ENCODE measurements at places on chromosomes 3 and 15. TPM values are rescaled to one million over a fixed set of nuclear protein-coding genes. Genes with fewer than 3 reads are reported as not detected.
A peak's percentile ranks its signal among the peaks of the same experiment; 100 is the strongest.

- no peaks in the 10 kb centered on the region for H3K36me3 ChIP-seq
- H3K27ac ChIP-seq, result no peak overlapping the region
- no peak for DNase-seq
- H3K4me1 ChIP-seq, result peaks cover 11% of the 10 kb centered on the region
These were observed 54.1 kb upstream of the TFRC start for GRCh38 chr3:196135693-196136639.

DNA sequence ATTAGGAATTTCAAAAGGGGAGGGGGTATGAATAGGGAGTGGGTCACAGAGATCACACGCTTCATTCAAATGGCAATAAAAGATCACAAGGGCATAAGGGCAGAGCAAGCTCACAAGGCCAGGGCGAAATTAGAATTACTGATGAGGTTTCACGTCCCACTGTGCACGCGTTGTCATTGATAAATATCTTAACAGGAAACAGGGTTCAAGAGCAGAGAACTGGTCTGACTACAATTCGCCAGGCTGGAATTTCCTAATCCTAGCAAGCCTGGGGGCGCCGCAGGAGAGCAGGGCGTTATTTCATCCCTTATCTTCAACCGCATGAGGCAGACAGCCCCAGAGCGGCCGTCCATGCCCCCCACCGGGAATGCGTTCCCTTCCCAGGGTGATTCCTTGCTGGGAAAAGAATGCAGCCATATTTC is 18.1 kb upstream of the SMCO1 start:
- no peak overlapping the region for H3K4me3 ChIP-seq
- no peak overlapping the region for H3K27ac ChIP-seq
- H3K27me3 ChIP-seq, result no peaks in the 10 kb centered on the region
- DNase-seq, result no peak
- H3K4me1 ChIP-seq, result peaks cover 4% of the 10 kb centered on the region

The TP63 gene
- 0.19 TPM for polyA plus RNA-seq

DNA sequence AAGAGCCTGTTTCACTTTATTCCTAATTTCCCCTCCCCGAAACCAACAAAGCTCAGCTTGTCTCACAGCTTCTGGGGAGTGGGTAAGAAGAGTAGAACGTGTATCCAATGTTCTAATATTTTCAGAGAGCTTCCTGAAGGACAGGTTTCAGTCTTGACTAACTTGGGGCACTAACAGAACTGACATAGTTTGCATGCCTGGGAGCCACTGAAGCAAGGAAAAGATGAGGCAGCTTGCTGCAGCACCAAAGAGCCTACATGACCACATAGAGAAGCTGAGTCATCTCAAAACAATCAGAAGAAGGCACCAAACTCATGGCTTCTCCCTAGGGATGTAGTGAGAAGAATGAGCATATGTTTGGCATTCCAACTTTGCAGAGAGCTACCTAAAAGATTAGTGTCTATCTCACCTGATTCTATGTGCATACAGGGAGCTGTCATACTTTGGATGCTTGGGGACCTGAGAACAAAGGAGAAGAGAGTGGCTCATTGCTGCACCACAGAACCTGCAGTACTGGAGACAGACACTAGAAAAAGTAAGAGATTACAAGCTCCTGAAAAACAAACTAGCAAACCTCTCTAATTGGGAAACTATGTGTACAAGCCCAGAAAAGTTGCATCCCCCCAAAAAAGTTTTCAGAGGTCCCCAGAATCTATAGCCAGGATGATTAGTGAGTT is 86.9 kb downstream of the DCLK3 start:
- no peaks in the 10 kb centered on the region for H3K4me1 ChIP-seq
- no peak for DNase-seq
- H3K36me3 ChIP-seq, result no peaks in the 10 kb centered on the region
- no peaks in the 10 kb centered on the region for H3K27me3 ChIP-seq
- H3K27ac ChIP-seq, result no peak overlapping the region
- H3K4me3 ChIP-seq, result no peak overlapping the region

The POC1A gene
- 1.1 TPM for polyA plus RNA-seq

DNA sequence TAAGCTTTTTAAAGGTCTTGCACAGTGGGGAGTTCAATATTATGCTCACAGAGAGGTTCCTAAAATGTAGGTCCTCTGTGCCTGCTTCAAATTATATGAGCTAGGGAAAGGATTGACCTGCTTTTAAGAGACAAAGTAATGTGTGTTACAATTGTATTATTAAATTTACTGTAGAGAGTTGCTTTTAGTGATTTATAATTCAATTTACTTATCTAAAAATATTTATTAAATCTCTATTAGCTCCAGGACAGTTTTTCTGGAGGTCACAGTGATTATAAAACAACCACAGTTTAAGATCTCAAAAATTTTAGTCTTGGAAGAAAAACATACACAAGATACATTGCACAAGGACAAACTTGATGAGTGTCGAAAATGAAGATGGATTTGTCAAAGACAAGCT is 665.7 kb upstream of the ARPP21 start:
- no peaks in the 10 kb centered on the region for H3K27me3 ChIP-seq
- H3K4me3 ChIP-seq, result no peak overlapping the region
- H3K36me3 ChIP-seq, result no peaks in the 10 kb centered on the region
- no peak for DNase-seq
- H3K27ac ChIP-seq, result no peak overlapping the region

GRCh38 chr3:154598166-154598565 is 168.2 kb upstream of the GPR149 start:
- H3K4me1 ChIP-seq, result no peaks in the 10 kb centered on the region
- H3K36me3 ChIP-seq, result no peaks in the 10 kb centered on the region
- no peak overlapping the region for H3K4me3 ChIP-seq
- no peak overlapping the region for H3K27ac ChIP-seq

The RBP2 gene
- polyA plus RNA-seq, result not detected

GRCh38 chr3:100465892-100466777 is 26.3 kb upstream of the TMEM45A start:
- no peak overlapping the region for H3K27ac ChIP-seq
- H3K4me3 ChIP-seq, result no peak overlapping the region
- no peaks in the 10 kb centered on the region for H3K36me3 ChIP-seq
- H3K27me3 ChIP-seq, result no peaks in the 10 kb centered on the region

The CHRNA5 gene
- polyA plus RNA-seq, result 1.6 TPM

- peaks cover 3% of the 10 kb centered on the region for H3K4me1 ChIP-seq
- H3K27me3 ChIP-seq, result no peaks in the 10 kb centered on the region
- H3K36me3 ChIP-seq, result no peaks in the 10 kb centered on the region
- no peak overlapping the region for H3K27ac ChIP-seq
These were observed 13.4 kb downstream of the TMEM43 start for GRCh38 chr3:14138109-14138877.

The PIK3CB gene
- polyA plus RNA-seq, result 10.6 TPM

The HIGD2B gene
- polyA plus RNA-seq, result not detected

- peaks cover 4% of the 10 kb centered on the region for H3K4me1 ChIP-seq
- no peak for DNase-seq
- no peaks in the 10 kb centered on the region for H3K27me3 ChIP-seq
- no peak overlapping the region for H3K27ac ChIP-seq
- no peak overlapping the region for H3K4me3 ChIP-seq
These were observed 151.8 kb upstream of the TSC22D2 start for GRCh38 chr3:150256318-150256717.

- H3K27me3 ChIP-seq, result no peaks in the 10 kb centered on the region
- no peaks in the 10 kb centered on the region for H3K4me1 ChIP-seq
- no peaks in the 10 kb centered on the region for H3K36me3 ChIP-seq
- H3K4me3 ChIP-seq, result no peak overlapping the region
These were observed 9.7 kb upstream of the P4HTM start for GRCh38 chr3:48980295-48980694.

DNA sequence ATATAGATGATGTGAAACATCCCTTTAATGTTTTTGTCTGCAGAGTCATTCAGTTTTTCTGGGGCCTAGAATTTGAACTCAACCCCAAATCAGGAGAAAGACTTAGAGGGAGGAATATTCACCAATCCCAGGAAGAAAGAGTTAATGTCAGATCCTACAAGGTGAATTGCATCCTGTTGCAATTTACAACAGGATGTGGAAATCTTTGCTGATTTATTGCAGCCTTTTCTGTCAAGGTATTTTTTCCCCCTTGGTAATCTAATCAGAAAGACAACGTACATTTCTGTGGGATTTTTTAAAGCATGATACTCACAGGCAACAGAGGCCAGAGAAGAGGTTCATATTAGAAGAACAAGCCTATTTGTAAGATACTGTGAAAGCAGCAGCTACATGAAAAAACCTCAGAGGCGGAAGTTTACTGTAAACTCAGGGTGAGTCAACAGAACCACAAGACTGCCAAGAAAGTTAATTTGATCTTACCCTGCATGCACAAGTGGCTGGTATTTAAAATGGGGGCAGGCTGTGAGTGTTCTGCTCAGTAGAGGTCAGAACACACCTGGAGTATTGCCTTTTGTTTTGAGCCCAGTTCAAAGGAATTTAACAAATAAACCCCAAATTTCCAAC is 531.9 kb downstream of the AGBL1 start:
- no peak overlapping the region for H3K27ac ChIP-seq
- H3K36me3 ChIP-seq, result no peaks in the 10 kb centered on the region
- H3K4me3 ChIP-seq, result no peak overlapping the region
- no peaks in the 10 kb centered on the region for H3K4me1 ChIP-seq

The TRH gene
- polyA plus RNA-seq, result 0.54 TPM

GRCh38 chr15:57147621-57148020 is 228.7 kb upstream of the CGNL1 start:
- no peak overlapping the region for H3K27ac ChIP-seq
- H3K27me3 ChIP-seq, result no peaks in the 10 kb centered on the region
- DNase-seq, result no peak
- no peak overlapping the region for H3K4me3 ChIP-seq

DNA sequence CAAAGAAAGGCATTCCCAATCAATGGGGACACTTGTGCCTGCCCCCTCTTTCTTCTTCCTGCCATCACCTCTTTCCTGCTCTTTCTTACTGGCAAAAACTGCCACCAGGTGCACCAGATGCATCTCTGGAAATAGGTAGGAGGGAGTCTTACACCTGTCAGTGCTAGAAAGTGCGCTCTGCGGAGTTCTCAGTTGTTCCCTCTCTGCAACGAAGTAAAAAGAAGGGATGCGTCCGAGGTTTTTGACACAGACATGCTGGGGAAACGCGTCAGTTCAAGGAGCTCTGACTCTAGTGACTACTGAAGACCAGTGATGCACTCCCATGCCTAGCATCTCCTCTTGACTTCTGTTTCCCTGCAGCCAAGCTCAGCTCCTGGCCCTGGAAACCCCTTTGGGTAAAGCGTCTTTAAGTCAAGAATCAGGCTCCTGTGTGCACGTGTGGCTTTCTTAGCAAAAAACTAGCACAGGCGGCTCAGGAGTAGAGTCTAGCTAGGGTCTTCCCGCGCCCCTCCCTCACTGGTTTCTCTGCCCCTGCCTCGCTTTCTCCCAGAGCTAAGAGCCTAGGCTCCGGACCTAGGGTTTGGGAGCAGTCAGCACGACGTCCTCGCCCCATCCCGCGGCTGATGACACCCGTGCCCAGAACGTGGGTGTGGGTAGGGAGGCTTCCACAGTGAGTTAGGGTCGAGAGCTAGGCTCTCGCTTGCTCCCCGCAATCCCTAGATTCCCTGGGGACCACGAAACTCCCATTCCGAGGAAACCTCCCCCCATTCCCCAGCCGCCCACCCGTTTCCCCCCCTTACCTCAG is 564 bp upstream of the GRM7 start:
- no peak for DNase-seq
- no peaks in the 10 kb centered on the region for H3K36me3 ChIP-seq
- H3K27me3 ChIP-seq, result no peaks in the 10 kb centered on the region
- peak overlapping the region; percentile 37 for H3K4me3 ChIP-seq

DNA sequence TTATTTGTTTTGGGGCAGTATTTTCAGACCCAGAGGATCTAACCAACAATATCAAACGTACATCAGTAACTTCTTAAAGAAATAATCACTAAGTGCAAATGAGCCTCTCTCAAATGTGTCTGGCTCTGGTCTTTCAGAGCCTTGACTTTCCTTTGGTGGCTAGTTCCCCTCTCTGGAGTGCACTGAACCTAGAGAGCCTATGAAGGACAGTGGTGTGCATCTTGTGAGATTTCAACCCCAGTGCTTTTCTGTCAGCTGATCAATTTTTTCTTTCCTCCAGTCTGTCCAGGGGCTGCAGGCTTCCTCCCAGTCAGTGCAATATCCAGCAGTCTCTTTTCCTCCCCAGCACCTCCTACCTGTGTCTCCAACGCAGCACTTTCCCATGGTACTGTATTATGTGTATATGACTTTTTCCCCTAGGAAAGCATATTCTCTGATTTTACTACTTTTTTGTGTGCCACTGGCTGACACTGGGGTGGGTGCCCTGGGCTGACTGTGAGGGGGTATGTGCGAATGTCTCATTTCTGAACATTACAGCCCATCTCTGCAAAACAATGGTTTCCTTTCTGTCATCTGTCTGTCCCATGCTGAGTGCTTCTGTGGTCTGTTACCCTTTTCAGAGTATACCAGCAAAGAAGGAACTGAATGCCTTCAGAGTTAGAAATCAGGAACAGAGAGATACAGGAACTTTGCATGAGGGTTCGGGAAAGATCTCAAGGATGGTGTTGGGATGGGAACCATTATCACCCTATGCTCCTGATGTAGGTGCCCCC is 98.8 kb downstream of the ARPP21 start:
- H3K27me3 ChIP-seq, result no peaks in the 10 kb centered on the region
- no peaks in the 10 kb centered on the region for H3K36me3 ChIP-seq
- no peaks in the 10 kb centered on the region for H3K4me1 ChIP-seq
- no peak overlapping the region for H3K27ac ChIP-seq
- DNase-seq, result no peak
- H3K4me3 ChIP-seq, result no peak overlapping the region

- H3K27ac ChIP-seq, result peak overlapping the region; percentile 93
- H3K36me3 ChIP-seq, result no peaks in the 10 kb centered on the region
- H3K27me3 ChIP-seq, result no peaks in the 10 kb centered on the region
These were observed 589 bp downstream of the ANAPC13 start for GRCh38 chr3:134485075-134485717.

- no peak for DNase-seq
- no peak overlapping the region for H3K4me3 ChIP-seq
- no peaks in the 10 kb centered on the region for H3K27me3 ChIP-seq
These were observed 26.7 kb downstream of the ABHD2 start for GRCh38 chr15:89114990-89115389.

The RASGRP1 gene
- polyA plus RNA-seq, result 0.13 TPM

All from ovary (tissue), 10 donors.